ENCODE measurements at places on chromosomes 5 and 9. TPM values are rescaled to one million over a fixed set of nuclear protein-coding genes. Genes with fewer than 3 reads are reported as not detected.

DNA sequence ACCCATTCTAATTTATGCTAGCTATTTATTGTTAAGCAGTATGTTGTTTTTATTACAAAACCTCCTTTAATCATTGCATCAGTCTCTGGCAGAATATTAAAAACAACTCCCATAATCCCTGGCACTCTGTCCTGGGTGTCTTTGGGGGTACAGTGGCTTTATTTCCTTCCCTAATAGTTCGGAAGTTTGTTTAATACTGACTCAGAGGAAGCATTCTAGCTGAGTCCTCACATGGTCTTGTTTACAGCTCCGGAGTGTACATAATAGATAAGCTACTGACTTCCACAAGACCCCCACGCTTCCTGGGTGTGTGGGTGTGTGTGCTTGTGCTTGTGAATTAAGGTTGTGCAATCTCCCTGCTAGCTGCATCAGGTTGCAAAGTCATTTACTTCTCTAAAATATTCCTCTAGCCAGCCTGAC, 149.8 kb upstream of the CDKN2B start:
- DNase-seq = no peak

- DNase-seq = no peak
Observed at GRCh38 chr5:62741761-62742160, 163.1 kb downstream of the LRRC70 start.

- DNase-seq = no peak
Observed at GRCh38 chr9:37639109-37639762, 11.5 kb upstream of the FRMPD1 start.

Gene GLRA1
- not detected for polyA plus RNA-seq

Gene IFNK
- not detected for polyA plus RNA-seq

Gene GDNF
- polyA plus RNA-seq = 12.9 TPM

Measured in right renal cortex interstitium (tissue), 3 donors.